Umbilical cord (tissue), 2 donors: ENCODE measurements at places on chromosomes 11 and 22. TPM values are rescaled to one million over a fixed set of nuclear protein-coding genes. Genes with fewer than 3 reads are reported as not detected.

GRCh38 chr11:88579466-88579865 is 241.9 kb upstream of the CTSC start:
- DNase-seq, result no peak

PARVG gene
- 7.5 TPM for total RNA-seq

- no peak for DNase-seq
These were observed 18.2 kb upstream of the MUC5AC start for GRCh38 chr11:1139441-1140083.

OR52E8 gene
- 1.9 TPM for total RNA-seq

- DNase-seq, result no peak
These were observed 5.9 kb upstream of the PEX26 start for GRCh38 chr22:18071968-18072310.

FOSL1 gene
- total RNA-seq, result not detected

GRCh38 chr11:125351033-125351867 is 144.8 kb downstream of the FEZ1 start:
- DNase-seq, result no peak

GRCh38 chr11:10295064-10295901 is 1.3 kb upstream of the SBF2 start:
- DNase-seq, result no peak

DNA sequence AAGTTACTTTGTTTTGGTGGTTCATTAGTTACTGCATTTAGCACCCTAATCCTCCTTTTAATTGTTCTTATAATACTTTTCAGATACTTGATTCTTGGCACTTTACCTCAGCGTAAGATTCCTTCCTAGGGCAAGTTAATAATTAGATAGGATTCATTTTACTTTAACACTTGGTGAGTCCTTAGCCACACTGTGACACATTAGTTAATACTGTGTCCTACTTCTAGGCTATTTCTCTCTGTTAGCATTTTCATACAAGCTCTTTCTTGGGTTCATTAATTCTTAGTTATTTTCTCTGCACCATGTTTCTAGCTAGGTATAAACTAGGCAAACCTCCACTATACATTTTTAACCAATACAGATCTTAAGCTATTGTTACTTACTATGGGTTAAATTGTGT is 16.1 kb downstream of the OR5M3 start:
- no peak for DNase-seq
